ENCODE measurements at places on chromosomes 3 and 15. TPM values are rescaled to one million over a fixed set of nuclear protein-coding genes. Genes with fewer than 3 reads are reported as not detected.

CEMIP gene
- total RNA-seq: 51.9 TPM

CKMT1A gene
- total RNA-seq: not detected

SCN11A gene
- not detected for total RNA-seq

SAMD7 gene
- total RNA-seq: not detected

SI gene
- not detected for total RNA-seq

MINAR1 gene
- 1.6 TPM for total RNA-seq

All from IMR-90 (cell line).